ENCODE measurements at places on chromosomes 13 and 19.

DNA sequence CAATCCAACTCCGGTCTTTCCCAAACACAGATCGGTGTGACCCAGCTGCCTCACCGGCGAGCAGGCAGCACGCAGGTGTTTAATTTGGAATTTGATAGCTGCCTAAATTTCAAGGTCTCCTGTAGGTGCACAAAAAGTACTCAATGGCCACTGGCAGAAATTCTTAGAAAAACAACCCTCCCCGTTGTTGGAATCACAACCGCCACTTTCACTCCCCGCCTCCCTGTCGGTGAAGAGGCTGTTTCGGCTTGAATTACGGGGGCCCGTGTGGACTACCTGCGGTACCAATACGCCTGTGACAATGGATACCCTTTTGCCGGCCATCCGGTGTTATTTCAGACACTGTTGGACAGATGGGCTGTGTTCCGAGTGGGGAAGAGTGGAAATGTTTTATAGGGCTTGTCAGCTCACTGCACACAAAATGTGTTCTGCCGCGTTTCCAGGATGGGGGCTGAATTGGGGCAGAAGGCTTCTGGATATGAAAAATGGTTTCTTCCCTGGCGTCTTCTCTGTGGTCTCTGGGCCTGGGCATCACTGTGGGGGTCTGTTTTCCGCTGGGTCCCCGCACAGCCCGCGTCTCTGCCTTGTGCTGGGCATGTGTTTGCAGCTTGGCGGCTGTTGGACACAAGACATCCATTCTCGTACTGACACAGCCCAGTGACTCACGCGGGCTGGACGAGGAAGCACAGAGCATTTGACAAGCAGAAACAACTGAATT, 45.4 kb downstream of the ZIC5 start:
- no peak for DNase-seq

GRCh38 chr13:91166714-91167511, 180.6 kb upstream of the MIR17HG start:
- DNase-seq = no peak

GRCh38 chr13:113648216-113648610, 9.8 kb downstream of the ATP4B start:
- no peak for DNase-seq

DNA sequence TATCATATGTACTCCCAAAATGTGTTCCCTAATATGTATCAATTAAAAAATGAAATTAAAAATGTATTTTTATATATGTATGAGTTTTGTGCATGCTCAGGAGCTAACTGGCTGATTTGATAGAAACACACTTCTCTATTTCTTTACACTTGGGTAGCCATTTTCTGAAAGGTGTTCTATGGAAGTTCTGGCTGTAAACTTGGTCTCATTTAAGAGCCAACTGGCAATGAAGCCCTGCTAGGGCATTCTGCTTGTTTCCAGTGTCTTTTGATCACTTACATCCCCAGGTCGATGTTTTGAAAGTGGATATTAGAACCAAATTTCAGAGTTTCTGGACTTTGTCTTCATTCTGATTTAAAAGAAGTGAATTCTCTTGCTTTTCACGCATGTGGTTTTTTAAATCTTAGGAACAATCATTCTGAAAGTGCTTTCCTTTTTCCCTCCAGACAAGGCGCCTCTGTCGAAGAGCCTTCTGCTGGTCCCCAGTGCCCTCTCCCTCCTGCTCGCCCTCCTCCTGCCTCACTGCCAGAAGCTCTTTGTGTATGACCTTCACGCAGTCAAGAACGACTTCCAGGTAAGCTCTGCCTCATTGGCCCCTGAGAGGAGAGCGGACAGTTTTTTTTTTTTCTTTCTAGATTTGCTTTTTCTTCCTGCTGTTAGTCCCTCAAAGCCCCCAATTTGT, 20.1 kb downstream of the GPR18 start:
- no peak for DNase-seq

GRCh38 chr13:24625870-24626849, 54.0 kb upstream of the ATP12A start:
- no peak for DNase-seq
